ENCODE measurements at places on chromosomes 12 and 14.

DNA sequence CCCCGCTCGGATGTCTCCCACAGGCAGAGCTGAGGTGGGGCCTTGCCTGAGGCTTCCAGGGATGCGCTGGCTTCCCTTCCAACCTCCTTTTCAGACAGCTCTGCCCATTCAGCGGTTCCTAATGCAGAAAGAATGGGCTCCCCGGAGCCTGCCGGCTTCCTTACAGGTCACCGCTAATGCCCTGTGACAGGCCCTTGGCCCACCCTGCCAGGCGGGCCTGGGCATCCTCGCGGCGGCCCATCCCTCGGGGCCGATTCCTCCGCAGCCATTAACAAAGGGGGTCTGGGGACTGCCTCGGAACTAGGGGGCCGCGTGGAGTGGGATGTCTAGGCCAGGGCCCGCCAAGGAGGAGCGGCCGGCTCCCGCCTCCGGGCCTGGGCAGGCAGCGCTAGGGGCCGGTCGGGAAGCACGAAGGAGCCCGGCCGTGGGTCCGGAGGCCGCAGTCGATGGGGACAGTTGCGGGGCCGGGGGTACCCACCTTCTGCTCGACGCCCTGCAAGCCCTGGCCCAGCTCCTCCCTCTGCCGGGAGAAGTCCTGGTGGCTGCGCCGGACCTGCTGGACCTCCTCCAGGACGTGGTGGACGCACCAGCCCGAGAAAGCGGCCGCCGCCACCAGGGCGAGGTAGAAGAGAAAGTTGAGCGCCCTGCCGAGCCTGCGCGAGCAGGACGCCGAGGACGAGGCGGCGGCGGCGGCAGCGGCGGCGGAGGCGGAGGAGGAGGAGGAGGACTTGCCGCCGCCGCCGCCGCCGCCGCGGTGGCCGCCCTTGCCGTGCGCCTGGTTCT lies 738 bp downstream of the CKAP4 start:
- DNase-seq, result peak; percentile 74

- DNase-seq, result no peak
Measured at GRCh38 chr14:69955855-69956845, 76.9 kb downstream of the SMOC1 start.

- no peak for DNase-seq
Measured at GRCh38 chr12:120858306-120859088, 45.7 kb downstream of the SPPL3 start.

DNA sequence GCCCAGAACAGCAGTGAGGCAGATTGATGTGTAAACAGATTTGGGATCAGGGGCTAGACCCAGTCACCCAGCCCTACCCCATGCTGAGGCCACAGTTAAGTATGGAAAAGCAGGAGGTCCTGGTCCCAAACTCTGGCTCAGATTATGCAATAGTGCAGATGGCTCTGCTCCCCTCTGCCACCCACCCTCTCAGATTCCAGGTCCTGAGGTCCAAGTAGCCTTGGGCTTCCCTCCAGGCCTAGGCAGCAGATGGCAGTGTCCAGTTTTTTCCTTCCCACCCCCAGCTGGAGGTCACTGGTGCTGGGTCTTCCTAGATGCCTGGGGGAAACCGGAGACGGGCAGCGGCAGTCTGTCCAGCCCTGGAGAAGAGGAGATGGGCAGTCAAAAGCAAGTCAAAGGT lies 2.8 kb upstream of the DHH start:
- no peak for DNase-seq

DNA sequence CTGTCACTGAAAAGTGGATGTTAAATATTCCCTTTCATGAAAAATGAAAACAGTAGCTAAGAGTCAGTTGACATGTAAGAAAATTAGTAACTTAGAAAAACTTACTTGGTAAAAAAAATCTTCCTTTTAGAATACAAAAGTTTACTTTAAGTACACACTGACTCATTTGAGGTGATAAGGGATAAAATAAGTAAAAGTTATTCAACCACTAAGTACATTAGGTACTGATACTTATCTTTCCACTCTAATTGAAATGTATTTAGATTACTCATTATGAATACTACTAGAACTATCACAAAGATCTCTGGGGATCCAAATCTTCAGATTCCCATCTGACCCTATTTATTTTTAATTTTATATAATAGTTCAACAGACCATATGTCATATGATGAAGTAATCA lies 12.2 kb downstream of the SYCP3 start:
- no peak for DNase-seq

Data from mesenchymal stem cell (in vitro differentiated cells and primary cell).